ENCODE measurements at places on chromosomes 7 and 10.
A peak's percentile ranks its signal among the peaks of the same experiment; 100 is the strongest.

GRCh38 chr10:101447477-101447876 lies 93.5 kb downstream of the BTRC start:
- no peak for DNase-seq

DNA sequence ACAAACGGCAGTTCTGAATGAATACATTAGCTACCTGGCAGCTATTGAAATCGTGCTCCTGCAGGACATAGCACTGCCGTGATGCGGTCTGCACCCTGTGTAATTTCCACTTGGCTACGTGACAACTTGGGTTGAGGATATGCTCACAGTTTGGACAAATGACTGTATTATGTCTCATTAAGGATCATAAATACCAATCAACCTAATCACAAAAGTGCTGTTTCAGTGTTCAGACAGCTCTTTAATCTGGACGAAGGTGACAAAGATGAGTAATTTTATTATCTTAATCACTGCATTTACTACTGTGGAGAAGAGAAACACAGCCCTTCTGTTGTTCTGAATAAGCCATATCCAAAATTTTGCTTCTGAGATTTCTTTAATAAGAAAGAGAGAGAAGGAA lies 210.8 kb upstream of the PFKP start:
- DNase-seq: no peak

DNA sequence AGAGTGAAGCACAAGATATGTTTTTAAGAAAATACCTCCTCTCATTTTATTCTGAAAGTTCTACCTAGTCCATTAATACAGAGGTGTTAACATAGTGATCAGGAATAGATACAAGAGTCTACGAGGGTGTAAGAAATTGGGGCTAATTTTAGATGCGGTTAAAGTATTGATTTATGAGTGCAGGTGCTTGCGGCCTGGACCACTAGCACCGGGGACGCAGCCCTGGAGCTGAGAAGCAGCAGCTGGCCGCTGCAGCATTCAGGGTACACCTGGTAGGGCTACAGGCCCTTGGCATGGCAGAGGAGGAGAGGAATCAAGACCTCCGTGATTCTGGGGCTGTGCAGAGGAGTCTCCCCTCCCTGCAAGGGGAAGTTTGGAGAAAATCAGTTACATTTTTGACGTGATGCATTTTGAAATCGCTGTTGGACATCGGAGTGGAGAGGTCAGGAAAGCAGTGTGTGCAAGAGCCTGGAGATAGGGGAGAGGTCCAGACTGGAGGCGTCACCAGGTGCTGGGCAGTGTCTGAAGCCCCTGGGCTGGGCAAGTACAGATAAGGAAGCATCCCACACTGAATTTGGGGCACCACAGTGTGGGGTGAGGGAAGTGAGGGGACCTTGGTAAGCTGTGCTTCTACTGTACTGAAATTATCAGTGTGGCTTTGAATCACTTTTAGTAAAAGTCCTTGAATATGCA lies 112.3 kb downstream of the VWC2 start:
- no peak for DNase-seq

GRCh38 chr7:79308192-79308591 lies 145.3 kb downstream of the MAGI2 start:
- no peak for DNase-seq

- DNase-seq: no peak
Observed at GRCh38 chr10:128686630-128687278, 560.5 kb upstream of the MKI67 start.

DNA sequence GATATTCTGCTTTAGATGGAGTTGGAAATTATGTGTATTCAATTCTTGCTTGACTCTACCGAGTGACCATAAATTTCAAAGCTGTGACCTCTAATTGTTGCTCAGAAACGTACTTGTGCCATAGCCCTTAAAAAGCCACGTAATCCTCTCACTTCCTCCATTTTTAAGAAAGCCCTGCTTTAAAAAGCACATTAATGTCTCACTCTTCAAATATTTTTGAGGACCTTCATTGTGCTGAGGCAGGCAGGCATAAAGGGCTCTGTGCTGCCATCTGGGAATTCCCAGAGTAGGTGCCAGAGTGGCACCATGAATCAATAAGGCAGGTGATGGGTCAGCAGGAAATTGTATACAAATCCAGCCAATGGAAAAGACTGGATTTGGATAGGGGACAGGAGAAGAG lies 97.7 kb upstream of the FAM204A start:
- no peak for DNase-seq

DNA sequence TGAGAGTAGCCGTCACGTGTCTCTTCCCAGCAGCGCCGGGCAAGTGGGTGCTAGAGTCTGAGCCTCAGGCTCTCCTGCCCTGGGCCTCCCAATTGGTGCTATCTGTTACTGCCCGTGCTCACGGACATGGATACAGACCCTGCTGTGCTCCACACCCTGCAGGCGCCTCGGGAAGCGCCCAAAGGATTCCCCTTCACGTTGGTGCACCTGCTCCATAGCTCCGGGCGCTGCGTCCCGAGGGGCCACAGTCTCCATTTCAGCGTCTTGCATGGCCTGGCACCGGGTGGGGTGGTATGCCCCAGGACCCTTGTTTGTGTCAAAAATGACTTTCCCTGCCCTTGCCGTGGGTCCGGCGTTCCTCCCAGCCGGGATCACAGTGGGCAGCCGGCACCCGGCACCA lies 13.8 kb upstream of the ZNF212 start:
- DNase-seq: no peak

DNA sequence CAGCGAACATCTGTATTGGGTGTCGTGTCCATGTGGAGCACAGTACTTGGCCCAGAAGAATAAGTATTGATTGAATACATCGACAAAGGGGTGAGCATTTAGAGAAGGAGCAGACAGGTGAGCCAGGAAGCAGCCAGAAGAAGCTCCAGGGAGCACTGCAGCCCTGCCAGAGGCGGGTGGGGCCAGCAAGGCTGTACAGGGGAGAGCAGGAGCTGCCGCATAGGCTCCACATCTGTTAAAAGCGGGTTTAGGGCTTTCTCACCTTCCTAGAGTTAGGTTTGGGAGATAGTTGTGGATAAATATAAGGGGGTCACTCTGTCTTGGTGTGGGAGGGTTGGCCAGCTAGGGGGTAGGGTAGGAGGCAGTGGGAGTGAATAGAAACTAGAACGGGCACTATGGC lies 1.3 kb upstream of the CPA1 start:
- DNase-seq: no peak

DNA sequence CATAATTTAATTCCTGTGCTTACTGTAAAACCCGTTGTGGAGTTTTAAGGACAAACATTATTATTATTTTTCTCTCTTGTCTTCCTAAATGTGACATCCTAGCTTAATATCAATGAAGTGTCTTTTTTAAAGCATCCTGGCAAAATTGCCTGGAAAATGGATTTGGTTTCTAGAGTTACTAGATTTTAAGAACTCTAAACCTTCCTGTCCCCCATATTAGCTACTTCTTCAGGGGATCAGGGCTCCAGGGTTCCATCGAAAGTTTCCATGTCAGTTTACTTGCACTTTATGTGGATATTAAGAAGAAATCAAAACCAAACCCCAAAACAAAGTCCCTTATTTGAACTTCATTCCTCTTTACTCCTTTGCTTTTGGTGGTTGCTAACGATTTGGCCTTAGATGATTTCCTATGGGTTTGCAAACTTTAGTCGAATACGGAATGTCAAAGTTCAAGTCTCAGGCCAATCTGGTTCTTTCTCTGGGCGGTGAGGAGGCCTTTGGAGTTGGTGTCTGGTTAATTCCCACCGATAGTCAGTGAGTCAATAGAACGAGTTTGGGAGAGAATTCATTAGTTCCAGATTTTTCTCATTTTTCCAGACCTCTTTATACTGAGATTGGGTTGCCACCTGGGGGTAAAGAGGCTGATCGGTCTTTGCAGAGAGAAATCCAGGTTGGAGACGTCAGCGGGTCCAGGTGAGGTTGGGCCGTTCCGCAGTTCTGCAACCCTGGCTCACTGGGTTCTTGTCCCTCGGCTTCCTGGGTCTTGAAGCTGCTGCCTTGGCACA lies 1.1 kb downstream of the CUX1 start:
- no peak for DNase-seq

GRCh38 chr7:152711444-152711944 lies 35.6 kb upstream of the XRCC2 start:
- no peak for DNase-seq

- DNase-seq: no peak
Observed at GRCh38 chr7:120207037-120207436, 65.9 kb upstream of the KCND2 start.

DNA sequence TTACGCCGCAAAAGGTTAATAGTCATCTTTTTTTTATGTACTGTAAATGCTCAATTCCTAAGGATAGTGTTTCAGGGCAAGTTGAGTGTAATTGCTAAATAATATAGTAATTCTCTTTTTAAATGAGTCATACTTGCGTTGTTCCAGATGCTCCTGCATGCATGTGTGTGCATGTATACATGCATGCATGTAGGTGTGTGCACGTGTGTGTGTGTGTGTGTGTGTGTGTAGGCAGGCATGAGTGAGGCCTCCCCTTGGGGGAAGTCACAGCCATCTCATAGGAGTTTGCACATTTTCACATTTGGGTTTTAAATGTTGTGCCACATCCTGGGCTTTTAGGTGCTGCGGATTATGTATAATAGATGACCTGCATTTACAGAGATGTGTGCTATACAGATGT lies 1095.8 kb downstream of the KCNMA1 start:
- DNase-seq: no peak

DNA sequence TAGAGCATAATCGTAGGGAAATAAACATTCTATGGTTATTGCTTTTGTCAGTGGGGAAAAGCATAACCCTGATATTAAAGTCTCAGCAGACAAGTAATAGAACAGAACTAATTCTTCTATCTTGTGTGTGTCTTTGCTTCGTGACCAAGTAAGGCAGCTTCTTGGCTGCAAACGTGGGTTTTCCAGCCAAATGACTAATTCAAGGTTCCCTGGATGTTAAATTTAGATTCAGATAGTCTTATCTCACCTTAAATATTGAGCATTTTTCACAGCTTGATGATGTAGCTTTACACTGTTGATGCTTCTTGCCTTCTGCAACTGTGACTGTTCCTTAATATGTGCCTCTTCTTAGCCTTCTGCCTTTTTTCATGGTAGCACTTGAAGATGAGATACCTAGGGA lies 113.0 kb downstream of the EXOC4 start:
- no peak for DNase-seq

- DNase-seq: no peak
Observed at GRCh38 chr7:151109094-151110048, 23.1 kb downstream of the AGAP3 start.

GRCh38 chr7:127347567-127348246 lies 44.8 kb downstream of the ZNF800 start:
- peak; percentile 41 for DNase-seq

- DNase-seq: peak; percentile 24
Observed at GRCh38 chr10:22988581-22989360, 60.9 kb downstream of the ARMC3 start.

GRCh38 chr7:35975851-35976454 lies 175.1 kb downstream of the SEPTIN7 start:
- DNase-seq: no peak

DNA sequence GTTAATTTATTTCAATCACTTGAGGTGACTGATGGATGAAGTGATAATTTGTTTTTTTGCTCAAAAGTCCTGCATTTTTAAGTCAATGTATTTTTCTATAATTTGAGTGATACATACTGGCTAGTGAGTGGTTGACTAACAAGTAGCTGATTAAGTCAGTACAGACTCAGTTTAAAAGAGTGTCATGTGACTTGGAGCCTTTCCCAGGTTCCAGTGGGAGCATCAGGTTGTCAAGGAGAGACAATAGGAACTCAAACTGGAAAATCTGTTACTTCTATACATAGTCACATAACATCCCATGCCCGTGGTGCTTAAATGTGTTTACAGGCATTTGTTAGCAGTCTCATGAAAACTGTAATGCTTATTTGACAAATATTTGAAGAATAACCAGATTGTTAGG lies 154.7 kb downstream of the ANK3 start:
- no peak for DNase-seq

DNA sequence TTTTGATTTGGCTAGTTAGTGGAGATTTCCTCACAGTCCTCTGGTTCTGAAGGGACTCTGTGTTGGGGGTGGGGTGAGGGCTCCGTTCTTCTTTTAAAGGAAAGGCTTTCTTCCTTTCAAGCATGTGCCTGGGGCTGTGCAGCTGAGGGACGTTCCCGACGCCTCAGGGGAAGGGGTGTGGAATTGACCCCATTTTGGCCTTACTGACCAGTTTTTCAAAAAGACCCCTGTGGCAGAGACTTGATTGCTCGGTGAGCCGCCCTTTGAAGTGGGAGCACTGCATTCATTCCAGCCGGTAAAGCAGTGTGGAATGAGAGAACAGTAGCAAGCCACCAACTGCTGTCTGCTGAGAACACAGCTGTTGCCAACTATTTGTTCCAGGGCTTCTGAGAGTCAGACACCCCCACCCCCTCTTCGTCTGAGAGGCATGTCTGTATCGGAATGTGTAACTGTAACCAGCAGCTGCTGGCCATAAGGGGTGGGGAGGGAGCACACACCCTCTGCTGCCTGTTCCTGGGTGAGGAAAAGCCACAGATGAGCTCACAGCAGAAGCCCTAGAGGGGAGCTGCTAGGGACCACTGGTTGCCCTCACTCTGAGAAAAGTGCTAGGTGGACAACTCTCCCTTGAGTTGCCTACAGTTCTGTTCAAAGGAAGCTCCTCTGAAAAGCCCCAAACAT lies 33.2 kb downstream of the WBP1L start:
- DNase-seq: no peak

DNA sequence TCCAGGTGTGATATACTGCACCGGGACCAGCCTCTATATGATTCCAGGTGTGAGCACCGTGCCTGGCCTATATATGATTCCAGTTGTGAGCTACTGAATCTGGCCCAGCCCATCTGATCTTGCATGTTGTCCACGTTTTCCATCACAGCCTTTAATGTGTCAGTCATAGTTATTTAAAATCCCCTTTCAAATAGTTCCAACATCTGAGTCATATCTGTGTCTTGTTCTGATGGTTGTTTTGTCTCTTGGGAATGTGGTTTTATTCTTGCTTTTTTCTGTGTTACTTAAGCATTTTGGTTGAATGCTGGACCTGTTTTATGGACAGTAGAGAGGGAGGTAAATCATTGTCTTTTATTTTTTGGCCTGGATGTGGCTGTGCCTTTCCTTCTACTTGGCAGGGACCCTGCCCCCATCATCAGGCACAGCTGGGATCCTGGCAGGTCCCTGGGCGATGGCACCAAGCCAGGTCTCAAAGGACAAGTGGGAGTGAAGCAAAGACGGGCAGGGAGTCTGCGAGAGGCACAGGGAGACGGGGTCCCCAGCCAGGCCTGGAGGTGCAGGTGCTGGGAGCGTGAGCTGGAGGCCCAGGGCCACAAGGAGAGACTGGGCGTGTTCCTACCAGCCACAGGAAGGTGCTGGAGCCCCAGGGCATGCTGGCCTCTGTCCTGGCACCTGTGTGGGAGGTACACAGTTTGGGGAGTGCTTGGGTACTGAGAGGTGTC lies 94.7 kb downstream of the DYNC2I1 start:
- DNase-seq: no peak

- no peak for DNase-seq
Observed at GRCh38 chr7:98175260-98175940, 35.8 kb upstream of the BHLHA15 start.

GRCh38 chr7:84368122-84368521 lies 173.5 kb upstream of the SEMA3A start:
- DNase-seq: no peak
